ENCODE measurements at places on chromosomes 13 and 19. TPM values are rescaled to one million over a fixed set of nuclear protein-coding genes. Genes with fewer than 3 reads are reported as not detected.

ZNF738 gene
- 1.0 TPM for total RNA-seq

POP4 gene
- total RNA-seq = 194 TPM

ACP7 gene
- total RNA-seq = 0.23 TPM

PRRG2 gene
- total RNA-seq = 0.94 TPM

TMED1 gene
- total RNA-seq = 29.4 TPM

SPINT2 gene
- total RNA-seq = 286 TPM

EFNB2 gene
- 3.4 TPM for total RNA-seq

Measured in A549 treated with ZK216348 at 1 μM for 4 hours (cell line).